Stimulated activated CD4-positive, alpha-beta T cell treated with anti-CD3 and anti-CD28 coated beads, Interleukin-4, amount 100 ng/mL, for 1 hour (primary cell): ENCODE measurements at places on chromosomes 12 and 14.
A peak's percentile ranks its signal among the peaks of the same experiment; 100 is the strongest.

GRCh38 chr12:131919366-131920156 lies 9.5 kb upstream of the PUS1 start:
- no peak for DNase-seq

DNA sequence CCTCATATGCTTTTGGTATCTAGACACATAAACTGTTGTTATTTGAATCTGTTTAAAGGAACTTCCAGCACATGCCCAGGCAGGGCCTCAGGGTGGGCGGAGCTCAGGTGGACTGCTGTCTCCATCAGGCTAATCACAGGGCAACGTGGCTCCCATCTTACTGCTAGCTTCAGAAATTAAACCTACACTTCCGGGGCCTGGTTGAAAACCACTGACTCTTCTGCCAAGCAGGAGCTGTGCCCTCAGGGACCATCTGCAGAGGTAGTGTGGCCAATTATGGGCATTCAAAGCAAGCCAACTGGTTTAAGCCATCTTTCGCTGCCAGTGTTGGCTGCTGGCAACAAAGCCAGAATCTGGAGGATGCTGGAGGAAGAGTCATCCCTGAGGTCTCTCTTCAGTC lies 97.5 kb downstream of the TMX1 start:
- no peak for DNase-seq

- DNase-seq = no peak
Measured at GRCh38 chr12:32444895-32445294, 45.5 kb downstream of the FGD4 start.

DNA sequence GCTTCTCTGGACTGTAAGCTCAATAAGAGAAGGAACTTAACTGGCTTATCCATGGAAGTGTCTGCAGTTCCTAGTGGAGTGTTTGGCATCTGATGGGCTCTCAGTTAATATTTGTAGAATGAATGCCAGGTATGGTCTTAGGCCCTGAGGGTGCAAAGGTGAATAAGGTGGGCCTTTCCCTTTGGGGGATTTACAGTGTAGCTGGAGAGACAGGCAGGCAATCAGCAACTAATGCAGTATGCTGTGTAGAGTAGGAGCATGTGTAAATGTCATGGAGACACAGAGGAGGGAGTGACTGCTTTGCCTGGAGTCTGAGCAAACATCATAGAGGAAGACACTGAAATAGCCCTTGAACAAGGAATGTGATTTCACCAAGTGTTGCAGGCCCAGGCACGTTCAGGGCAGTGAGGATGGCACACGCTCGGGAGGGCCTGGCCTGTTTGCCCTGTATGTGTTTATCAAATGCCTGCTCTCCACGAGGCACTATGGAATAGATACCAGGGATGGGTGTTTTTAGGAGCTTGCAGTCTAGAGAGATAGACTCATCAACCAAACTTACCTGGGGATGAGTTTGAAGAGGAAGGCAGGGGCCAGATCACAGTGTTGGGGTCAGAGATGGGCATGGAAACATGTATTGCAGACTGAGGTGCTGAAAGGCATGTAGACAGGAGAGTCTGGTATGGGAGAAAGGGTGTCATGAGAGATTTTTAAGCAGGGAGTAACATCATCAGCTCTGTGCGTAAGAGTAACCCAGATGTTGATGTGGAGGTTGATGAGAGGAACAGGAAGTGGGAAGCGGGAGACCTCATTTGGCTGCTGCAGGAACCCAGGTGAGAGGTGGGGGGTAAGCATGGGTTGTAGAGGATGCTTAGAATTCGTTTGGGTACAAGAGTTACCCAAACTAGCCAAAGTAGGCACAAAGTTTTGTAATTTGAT lies 54.1 kb downstream of the PLXNC1 start:
- no peak for DNase-seq

DNA sequence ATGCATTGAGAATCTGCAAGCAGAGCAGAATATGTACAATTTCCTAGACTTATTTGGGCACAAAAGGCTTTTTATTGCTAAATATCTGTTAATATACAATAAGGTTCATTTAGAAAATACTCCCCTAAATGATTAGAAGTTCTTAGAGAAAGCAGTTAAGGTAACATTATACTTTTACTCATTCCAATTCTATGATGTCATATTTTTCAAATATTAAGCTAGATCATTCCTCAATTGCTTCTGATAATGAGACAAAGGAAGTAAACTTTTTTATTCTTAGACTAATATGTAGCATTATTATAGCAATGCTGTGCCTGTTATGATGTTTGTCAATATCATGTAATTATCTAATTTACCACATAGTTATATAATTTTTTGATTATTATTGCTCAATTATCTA lies 447.0 kb downstream of the SLC16A7 start:
- DNase-seq = no peak

- no peak for DNase-seq
Measured at GRCh38 chr14:23694085-23694948, 58.2 kb downstream of the DHRS2 start.

DNA sequence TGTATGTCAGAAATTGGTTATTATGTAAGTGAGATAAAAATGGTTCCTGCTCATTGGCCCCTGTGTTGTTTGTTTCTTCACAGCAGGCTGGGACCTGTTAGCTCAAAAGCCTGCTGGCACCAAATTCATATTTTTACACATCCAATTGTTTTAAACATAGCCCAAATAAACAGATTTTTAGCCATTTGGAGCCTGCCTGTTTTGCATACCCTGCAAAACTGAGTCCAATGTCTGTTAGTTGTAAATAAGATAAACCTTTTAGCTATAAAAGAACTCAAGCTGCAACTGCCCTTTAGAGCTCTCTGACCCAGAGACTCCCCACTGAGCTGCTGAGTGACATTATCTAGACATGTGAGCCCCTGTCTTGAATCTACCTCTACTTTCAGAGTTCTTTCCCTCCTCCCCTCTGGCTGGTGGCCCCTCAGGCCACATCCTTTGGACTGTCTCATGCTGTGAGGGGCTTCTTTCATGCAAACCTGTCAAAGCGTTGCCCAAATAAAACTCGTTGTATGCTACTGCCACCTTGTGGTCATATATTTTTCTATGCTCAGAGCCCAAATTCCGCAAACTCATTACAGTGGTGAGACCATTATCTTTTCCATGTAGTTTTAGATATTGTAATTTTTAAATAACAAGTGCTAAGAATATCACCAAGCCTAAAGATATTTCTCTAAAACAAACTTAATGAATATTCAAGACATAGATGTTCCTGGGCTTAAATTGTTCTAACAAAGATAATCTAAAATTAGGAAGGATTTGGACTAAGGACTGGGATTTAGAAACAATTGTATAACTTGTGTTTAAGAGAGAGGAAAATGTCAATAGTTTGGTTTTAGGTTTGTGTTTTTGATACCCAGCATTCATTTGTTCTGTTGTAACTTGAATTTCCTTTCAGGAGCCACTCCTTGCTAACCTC lies 337.9 kb downstream of the AACS start:
- no peak for DNase-seq

DNA sequence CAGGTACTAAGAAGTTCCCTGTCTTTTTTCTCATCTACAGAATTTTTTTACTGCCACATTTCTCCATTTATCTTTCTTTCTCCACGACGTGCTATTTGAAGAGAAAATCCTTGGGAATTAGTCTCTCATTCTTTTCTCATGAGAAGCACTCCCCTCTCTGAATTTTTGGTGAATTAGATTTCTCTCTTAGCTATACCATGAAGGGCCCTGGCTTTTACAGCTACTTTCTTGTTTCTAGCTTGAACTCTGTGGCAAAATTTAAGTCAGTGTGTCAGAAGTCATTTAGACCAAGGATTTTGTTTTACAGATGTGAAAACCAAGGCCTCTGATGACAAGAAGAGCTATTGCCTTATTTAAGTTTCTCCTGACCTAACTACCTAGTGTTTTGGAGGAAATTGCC lies 213.1 kb downstream of the AEBP2 start:
- DNase-seq = no peak

GRCh38 chr12:48160807-48161206 lies 3.5 kb upstream of the ASB8 start:
- no peak for DNase-seq

DNA sequence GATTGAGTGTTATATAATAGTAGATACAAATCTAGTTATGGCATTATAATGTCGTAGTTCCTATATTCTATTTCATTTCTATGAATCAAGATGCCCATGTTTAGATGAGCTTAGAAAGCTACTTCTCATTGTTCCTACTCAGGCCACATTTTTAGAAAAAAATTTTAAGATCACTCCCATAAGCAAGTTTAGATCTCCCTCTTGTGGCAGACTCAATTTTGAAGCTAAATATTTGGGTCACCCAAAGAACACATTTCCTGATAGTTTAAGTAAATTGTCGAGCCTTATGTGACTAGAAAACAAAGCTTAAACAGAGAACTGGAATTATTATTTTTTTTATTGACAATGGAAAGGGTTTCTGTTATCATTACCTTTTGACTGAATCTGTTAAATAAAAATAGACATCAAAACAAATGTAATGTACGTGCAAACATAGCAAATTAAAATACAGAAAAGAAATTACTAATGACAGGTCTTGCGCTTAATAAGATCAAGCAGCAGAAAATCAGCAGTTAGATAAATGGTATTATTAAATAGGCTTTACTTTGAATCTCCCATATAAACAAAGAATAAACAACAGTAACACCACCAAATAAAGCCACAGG lies 180.2 kb downstream of the ACSS3 start:
- no peak for DNase-seq

- DNase-seq = no peak
Measured at GRCh38 chr14:104393199-104393897, 186.2 kb upstream of the C14orf180 start.

- peak; percentile 48 for DNase-seq
Measured at GRCh38 chr14:98138666-98139065, 1133.3 kb downstream of the BCL11B start.
